GF-D8 (cell line): ENCODE measurements at places on chromosomes 12 and 14.

DNA sequence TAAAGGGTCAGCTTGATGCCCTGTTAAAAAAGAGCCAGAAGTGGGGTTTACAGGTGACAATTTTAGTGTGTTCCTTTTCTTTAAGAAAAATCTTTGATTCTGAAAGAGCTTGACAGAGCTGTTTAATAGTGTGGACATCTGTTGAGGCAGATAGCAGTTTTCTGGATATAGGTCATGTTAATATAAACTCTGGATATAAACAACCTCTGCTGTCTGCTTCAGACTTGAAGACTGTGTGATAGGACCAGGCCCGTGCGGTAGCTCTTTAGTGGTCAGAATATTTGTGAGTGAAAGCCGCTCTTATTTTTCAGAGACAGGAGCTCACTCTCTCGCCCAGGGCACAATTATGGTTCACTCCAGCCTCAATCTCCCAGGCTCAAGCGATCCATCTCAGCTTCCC lies 439.9 kb upstream of the RGS6 start:
- no peak for DNase-seq

- DNase-seq, result no peak
Observed at GRCh38 chr12:19177754-19178153, 48.2 kb downstream of the PLEKHA5 start.

DNA sequence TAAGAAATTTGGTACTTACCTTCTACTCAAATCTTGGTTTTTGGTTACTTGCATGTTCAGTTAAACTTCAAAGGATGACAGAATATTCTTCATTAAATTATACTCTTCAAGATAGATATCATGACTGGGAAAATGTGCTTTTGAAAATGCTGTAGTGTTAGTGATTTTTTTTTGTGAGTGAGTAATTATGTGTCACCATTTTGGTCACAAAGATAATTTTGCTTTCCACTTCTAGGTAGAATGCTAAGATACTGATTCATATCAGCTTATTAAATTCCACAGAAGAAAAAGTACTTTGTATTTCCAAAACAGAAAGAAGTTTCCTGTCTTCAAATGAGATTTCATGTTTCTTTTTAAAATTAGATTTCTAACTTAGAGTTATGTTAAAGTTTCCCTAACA lies 61.2 kb downstream of the ATXN7L3B start:
- DNase-seq, result no peak

DNA sequence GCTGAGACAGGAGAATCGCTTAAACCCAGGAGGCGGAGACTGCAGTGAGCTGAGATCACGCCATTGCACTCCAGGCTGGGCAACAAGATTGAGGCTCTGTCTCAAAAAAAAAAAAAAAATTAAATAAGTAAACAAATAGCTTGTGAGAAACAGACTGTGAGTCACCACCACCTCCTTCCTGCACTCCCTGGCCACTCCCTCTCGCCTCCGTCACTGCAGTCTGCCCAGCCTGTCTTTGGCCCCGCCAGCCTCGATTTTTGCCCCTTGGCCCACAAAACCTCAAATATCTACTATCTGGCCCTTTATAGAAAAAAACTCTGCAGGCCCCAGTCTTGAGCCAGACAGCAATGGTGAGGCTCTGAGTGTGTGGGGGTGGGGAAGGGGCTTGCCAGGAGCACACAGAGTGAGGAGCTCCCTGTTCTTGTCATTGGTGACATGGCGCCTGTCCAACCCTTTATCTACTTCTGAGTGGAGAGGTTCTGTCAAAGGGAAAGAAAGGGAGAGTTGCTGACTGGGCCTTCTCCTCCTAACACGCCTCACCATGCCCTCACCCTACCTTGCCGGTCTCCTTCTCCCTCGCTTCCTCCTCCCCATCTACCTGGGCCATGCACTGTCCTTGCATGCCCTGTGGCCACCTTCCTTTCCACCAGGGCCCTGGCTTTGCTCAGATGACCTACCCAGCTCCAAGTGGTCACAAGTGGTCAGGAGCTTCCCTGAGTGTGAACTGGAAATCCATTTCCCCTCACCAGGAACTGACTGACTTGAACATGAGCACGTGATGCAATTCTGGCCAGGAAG lies 22.1 kb downstream of the LGMN start:
- DNase-seq, result no peak

DNA sequence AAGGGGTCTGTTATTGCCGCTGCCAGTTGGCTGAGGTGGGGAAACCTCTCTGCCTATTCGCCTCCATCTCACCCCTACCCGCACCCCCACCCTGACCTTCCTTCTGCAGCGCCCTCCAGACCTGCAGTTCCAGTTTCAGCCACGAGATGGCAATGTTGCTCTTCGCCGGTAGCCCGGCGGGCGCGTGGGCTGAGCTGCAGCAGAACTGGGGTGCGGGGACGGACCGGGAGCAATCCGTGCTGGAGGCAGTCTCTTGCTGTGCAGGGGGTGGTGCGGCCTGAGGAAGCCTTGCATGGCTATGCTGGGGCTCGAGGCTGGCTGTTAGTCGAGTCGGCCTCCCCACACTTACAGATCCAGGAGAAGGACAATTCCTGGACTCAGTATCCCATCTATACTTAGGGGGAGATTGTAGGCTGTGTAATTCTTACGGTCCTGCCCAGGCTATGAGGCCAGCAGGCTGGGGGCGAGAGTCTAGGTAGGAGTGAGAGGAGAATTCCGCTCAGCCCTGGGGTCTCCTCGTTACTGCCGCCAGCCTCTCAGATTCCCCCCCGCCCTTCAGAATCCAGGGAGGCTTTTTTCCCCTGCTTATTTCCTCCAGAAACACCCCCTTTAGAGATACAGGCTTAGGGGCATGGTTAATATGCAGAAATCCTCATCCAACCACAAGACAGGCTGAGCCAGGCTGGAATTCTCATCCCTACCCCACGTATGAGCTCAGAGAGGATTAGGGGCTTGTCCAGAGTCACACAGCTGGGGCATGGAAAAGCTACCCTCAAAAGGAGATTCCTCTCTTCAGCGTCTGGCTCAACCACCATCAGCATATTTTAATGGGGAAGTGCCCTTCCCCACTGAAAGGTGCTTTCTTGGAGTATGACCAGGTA lies 118.2 kb downstream of the AACS start:
- DNase-seq, result no peak

GRCh38 chr12:563250-563781 lies 99.9 kb downstream of the NINJ2 start:
- peak; percentile 96 for DNase-seq

GRCh38 chr12:12147111-12147510 lies 76.4 kb downstream of the BCL2L14 start:
- DNase-seq, result no peak

DNA sequence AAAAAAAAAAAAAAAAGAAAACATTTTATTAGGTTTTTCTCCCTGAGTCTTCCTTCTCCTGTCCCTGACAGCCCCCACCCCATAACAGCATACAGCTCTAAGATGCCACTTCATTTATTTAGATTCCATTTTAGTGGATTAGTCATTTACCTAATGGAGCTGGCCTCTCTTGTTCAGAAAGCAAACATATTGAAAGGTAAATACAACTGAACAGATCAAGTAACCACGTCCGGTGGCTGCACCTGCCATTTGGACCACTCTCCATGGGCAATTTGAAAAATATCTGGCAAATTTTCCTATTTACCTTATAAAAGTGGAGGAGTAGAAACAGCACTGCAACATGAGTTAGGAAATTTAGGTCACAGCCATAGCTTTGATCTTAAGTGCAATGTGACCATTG lies 254.6 kb downstream of the C12orf42 start:
- no peak for DNase-seq

- DNase-seq, result no peak
Observed at GRCh38 chr14:90985601-90986242, 74.7 kb downstream of the RPS6KA5 start.

DNA sequence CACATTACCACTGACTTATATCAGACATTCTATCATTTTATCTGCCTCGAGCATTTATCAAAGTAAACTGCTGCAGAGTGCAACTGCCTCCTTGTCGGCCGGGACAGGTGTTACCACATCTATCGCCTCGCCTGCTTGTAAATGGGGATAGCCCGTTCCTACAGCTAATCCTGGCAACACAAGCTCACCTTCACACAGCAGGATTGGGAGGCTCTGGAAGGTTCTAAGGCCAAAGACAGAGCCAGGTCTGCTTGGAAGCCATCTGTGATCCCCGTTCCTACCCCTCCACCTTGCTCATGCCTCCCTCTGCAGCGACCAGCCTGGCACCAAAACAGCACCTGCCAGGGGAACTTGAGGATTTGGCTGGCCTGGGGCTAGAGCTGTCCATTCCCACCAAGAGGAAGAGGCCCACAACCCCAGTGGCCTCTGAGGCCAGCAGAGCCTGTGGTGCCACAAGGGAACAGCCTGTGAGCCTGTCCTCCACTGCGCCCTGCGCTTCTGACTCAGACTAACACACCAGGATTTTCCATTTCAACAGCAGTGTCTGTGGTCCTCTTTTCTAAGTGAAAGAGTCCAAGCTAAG lies 114.8 kb upstream of the DIO3 start:
- no peak for DNase-seq

DNA sequence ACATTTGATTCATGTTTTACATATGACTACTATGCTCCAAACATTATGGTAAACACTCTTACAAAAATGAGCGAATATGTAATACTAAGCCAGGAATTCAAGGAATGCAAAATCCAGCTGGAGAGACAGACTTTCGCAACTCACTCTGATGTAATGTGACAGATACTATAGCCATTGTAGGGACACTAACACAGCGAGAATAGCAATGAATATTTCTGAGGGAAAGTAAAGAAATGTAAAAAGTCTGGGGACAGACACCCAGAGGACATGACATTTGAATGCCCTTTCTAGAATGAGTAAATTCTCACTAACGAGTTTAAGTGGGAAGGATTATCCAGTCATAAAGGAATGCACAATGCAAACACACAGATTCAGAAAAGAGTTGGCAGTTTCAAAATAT lies 121.9 kb downstream of the PIK3C2G start:
- no peak for DNase-seq

DNA sequence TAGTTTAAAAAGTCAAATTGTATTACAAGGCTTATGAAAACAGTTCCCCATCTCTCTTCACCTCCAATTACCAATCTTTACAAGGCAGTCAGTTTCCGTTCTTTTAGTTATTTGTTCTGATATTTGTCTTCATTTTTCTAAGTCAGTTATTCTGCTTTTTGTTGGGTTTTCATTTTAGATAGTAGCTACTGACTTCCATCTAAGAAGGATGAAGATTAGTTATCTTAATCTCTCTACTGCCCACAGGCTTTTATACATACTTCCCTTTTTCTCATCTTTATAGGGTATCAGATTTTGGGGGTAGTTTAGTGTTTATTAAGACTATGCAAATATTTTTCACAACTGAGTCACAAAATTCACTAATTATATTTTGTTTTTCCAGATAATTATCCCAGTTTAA lies 38.4 kb downstream of the FRS2 start:
- peak; percentile 17 for DNase-seq

GRCh38 chr12:106907846-106908245 lies 47.9 kb upstream of the TMEM263 start:
- DNase-seq, result no peak

DNA sequence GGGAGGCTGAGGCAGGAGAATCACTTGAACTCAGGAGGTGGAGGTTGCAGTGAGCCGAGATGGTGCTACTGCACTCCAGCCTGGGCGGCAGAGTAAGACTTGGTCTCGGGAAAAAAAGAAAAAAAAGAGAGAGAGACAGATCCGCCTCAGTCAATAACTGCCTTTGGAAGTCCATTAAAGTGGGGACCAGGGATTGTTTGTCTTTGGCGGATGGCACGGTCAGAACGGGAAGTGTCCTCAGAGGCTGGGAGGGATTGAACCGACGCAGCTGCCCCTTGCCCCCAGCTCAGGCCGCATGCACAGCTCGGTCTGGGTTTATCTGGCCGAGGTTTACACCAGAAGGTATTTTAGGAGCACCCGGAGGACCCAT lies 54.4 kb downstream of the TESC start:
- DNase-seq, result no peak

GRCh38 chr12:124505001-124505818 lies 62.2 kb downstream of the NCOR2 start:
- DNase-seq, result no peak

DNA sequence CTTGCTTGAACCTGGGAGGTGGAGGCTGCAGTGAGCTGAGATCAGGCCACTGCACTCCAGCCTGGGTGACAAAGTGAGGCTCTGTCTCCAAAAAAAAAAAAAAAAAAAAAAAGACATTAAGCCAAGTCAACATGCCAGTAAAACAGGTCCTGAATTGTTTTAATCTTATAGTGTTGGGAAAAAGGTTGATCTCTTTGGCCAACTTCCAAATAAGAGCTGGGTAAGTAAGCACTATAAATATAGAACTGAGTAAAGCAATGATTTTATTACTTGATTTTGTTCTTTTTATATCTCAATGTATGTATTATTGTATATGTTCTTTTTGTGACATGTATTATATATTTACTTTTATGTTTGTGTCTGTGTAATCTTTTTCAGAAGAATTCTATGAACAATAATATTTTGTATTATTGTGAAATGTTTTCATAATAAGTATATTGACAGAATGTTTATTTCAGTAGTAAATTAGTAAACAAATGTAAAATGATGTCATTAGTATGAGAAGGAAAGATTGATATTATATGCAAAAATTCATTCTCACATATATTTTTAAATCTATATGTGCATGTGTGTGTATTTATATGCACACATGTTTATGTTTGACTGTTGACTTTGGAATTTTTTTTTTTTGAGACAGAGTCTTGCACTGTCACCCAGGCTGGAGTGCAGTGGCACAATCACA lies 9.6 kb upstream of the AKAP6 start:
- DNase-seq, result no peak

GRCh38 chr14:50610465-50610864 lies 50.5 kb downstream of the ATL1 start:
- no peak for DNase-seq

- DNase-seq, result no peak
Observed at GRCh38 chr14:75906228-75906627, 75.6 kb downstream of the TGFB3 start.

DNA sequence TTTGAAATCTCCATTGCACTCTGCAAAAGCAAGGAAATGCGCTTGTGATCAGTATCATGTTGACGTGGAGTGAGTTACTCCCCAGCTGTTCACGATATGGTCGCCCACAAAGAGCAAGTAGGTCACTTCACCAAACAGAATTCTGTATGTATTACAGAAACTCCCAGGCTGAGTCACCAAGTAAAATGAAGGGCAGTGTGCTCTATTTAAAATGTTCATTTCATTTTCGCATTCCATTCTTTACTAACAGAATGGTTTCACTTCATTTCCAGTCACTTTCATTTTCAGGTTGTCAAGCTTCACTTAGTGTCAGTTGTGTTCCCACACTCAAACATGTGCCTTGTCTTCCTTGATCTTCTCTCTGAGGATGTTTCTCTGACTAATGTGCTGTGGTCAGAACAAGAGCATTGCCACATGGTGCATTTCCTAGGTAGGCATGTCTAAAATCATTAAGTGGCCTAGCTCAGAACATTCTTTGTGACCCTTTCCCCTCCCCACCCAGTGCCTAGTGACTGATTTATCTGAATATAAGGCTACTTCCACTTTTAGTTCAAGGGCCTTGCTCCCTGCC lies 391.2 kb downstream of the RAD51B start:
- peak; percentile 7 for DNase-seq

- DNase-seq, result no peak
Observed at GRCh38 chr14:99595034-99595433, 9.0 kb downstream of the CCDC85C start.

GRCh38 chr14:100109594-100109955 lies 44.4 kb downstream of the EVL start:
- no peak for DNase-seq
